Stimulated activated CD8-positive, alpha-beta memory T cell treated with anti-CD3 and anti-CD28 coated beads, Interleukin-4, amount 100 ng/mL, for 4 hours (primary cell): ENCODE measurements at places on chromosomes 4 and X.

DNA sequence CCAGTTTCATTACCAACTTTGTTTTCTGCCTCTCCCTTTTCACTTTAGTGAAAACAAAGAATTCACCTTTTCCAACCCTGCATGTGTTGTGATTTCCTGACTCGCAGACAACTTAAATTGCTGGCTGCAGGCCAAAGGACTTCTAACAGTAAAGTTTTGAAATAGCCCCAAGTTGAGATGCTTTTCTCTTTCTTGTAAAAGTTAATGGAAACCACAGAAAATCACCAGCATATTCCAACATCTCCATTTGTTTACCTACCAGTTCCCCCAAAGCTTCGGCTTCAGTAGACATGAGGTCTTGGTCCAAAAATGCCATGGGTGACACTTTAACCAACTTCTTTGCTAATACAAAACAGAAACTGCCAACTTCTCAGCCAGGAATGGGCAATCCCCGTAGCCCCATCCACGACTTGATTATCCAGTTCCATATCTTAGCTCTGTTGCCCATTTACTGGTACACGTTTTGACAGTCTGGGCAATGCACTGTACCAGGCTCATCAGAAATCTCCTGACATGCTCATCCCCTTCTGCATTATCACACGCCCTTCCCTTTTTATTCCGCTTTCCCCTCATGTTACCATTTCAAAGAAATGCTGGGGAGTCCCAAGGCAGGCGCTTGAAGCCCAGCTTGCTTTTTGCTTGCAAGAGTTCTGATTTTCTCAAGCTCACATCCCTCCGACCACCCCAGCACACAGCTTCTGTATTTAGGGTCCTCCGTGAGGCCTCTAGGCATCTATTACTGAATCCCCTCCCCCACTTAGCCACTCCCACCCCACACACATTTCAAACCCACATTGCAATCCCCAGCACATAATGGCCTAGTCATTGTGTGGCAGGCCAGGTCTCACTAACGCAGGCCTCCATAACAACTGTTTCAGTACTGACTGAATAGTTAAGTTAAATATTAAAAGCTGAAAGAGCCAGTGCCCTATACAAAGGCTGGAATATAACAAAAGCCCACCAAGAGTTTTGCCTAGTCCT, 137.9 kb upstream of the S100G start:
- DNase-seq: no peak

- DNase-seq: no peak
These were observed 1.3 kb downstream of the MSX1 start for GRCh38 chr4:4860600-4861389.

GRCh38 chr4:128812442-128813235, 3.1 kb downstream of the JADE1 start:
- DNase-seq: no peak

GRCh38 chrX:15384304-15384703, at the start of gene VEGFD:
VEGFD (minus strand) TSS chrX:15384413; CDS start chrX:15383946, 467 bp downstream.
- no peak for DNase-seq

GRCh38 chrX:4550018-4550417, 836.6 kb upstream of the PRKX start:
- no peak for DNase-seq

DNA sequence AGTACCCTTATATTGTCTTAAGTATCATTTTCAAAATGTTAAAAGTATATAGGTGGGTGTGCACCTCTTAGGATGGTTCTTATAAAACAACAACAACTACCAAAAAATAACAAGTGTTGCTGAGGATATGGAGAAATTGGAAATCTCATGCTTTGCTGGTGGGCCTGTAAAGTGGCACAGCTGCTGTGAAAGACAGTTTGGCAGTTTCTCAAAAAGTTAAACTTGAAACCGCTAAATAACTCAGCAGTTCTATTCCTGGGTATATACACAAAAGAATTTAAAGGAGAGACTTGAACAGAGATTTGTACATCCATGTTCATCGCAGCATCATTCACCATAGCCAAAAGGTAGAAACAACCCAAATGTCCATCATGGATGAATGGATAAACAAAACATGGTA, 65.5 kb downstream of the HAND2 start:
- no peak for DNase-seq

- no peak for DNase-seq
These were observed 2.7 kb downstream of the PNMA6A start for GRCh38 chrX:153074935-153075334.

GRCh38 chrX:71241301-71241700, 12.6 kb downstream of the ZMYM3 start:
- no peak for DNase-seq

- no peak for DNase-seq
These were observed 72.0 kb downstream of the PRPS1 start for GRCh38 chrX:107700317-107700774.

DNA sequence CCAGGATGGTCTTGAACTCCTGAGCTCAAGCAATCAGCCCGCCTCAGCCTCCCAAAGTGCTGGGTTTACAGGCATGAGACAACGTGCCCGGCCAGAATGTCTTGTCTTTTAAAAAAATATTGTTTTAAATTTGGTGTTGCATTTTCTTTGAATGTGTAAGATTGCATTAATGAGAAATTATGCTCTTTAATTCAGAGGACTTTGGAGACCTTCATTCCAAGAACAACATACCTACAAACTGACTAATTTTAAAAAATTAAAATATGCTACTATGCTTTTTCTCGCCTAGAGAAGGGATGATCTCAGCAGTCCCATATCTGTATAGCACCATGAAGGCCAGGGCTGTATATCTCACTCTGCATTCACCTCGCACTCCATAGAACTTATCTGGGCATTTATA, 204.3 kb upstream of the SLC7A11 start:
- DNase-seq: no peak

DNA sequence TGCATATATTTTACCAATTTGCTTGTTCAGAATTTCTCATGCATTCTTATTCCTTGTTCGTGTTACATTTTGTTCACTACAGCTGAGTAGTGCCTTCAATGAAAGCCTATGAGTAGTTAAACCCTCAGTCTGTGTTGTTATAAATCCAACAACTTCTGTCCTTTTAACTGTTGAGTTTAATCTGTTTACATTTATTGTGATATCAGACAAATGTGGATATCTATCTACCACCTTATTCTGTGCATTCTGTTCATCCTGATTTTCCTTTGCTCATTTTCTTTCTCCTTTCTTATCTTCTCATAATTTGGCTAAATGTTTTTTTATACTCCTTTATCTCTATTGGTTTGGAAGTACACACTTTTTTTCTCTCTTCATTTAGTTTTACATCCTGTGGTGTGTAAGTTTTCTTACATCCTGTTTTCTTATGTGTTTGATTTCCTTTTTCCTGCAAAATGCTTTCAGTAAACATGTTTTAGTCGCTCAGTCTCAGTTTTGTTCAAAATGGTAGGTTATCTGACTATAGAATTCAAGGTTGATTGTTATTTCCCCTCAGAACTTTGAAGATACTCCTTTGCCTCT, 54.2 kb downstream of the CASP6 start:
- DNase-seq: no peak

- no peak for DNase-seq
These were observed 12.6 kb downstream of the DCLK2 start for GRCh38 chr4:150090836-150091235.

- DNase-seq: no peak
These were observed 523.6 kb downstream of the TRAM1L1 start for GRCh38 chr4:116561768-116562167.

DNA sequence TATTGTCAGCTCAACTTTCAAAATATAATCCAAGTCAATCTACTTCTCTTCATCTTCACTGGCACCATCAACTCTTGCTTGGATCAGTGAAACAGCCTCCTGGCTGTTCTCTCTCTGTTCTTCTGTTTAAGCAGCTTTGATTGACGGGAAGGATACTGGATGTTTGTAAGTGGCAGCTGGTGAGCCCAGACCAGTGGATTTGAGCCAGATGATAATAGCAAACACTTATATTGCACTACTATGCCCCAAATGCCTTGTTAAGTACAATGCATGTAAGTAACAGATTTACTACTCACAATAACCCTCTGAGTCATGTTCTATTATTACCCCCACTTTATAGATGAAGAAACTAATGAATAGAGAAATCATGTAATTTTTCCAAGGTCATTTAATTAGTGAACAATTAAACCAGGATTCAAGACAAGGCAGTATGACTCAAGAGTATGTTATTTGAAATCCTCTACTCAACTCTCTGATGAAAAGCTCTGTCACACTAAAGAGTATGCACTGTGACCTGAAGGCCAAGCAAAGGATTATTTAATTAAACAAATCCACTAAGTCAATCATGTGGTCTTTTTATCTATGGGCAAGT, 44.8 kb downstream of the SPANXN3 start:
- DNase-seq: no peak

DNA sequence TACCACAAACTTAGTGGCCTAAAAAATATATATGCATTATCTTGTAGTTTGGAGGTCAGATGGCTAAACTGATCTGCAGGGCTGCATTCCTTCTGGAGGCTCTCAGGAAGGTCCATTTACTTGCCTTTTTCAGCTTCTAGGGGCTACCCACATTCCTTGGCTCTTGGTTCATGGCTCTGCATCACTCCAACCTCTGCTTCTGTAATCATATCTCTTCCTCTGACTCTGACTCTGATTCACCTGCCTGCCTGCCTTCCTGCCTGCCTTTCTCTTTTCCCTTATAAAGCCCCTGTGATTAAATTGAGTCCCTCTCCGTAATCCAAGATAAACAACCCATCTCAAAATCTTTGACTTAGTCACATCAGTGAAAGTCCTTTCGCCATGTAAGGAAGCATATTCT, 25.0 kb upstream of the FRMPD4 start:
- no peak for DNase-seq

- DNase-seq: no peak
These were observed 1.9 kb upstream of the SMARCA1 start for GRCh38 chrX:129525162-129525561.

DNA sequence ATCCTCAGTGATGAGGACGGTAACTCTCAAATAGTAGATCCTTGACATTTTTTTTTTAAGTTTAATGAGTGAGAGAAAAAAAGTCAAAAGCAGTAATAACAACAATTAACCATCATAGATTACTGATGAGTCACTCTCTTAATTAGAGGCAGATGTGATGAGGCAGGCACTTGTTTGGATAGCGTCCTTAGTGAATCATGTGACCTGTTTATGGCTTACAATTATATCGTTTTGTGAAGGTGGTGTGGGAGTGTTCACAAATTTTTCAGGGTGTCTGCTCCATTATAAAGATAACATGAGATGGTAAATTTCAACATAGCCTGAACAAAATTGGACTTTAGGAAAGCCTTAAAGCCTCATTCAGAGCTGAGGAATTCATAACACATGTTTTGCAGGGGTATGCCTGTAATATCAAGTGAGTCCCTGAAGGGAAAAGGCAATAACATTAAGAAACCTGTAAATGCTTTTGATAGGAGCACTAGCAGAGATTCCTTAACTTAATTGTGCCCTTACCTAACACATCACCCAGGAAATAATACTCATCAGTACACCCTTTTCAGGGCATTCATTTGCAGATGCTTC, 51.9 kb upstream of the XIAP start:
- no peak for DNase-seq

GRCh38 chrX:130485870-130486269, 84.1 kb downstream of the RBMX2 start:
- no peak for DNase-seq

- DNase-seq: no peak
These were observed 95.4 kb downstream of the NKX6-1 start for GRCh38 chr4:84403656-84404055.

GRCh38 chr4:7753931-7754465, 185.7 kb downstream of the AFAP1 start:
- no peak for DNase-seq

DNA sequence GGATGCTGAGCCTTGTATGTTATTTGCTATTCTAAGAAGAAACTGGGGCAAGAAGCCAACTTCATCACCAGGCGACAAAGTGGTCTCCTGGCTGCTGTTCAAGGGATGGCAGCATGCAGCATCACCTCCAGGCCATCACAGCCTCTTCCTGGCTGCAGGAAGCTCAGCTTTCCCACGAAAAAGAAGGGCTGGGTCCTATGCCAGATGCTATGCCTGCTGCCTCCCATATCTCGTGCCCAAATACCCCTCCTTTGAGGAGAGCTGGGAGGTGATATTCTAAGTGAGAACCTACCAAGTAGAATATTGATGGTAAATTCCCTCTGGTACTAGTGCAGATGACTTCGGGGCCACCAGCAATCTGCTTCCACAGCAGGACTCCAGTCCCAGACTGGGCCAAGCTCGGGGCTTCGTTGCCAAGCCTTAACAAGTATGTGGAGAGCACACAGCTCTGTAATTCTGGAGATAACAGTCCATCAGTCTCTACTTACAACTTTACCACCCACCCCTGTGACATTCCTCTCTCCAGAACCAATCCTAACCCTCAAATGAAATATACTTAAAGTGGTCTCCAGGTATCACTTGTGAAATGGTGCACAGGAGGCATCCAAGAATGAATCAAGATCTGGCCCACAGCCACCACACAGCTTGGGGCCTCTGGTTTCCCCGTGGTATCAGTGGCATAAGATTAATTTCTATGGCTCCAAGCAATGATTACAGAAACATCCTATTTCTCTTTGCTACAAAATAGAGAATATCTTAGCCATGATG, 149.3 kb downstream of the PALLD start:
- no peak for DNase-seq

- no peak for DNase-seq
These were observed 1.7 kb downstream of the PDGFC start for GRCh38 chr4:156969911-156970310.

- no peak for DNase-seq
These were observed 11.4 kb downstream of the UBE2D3 start for GRCh38 chr4:102815981-102816380.

GRCh38 chr4:26462874-26463273, 27.4 kb downstream of the CCKAR start:
- DNase-seq: no peak

GRCh38 chr4:101649790-101650515, 140.6 kb upstream of the BANK1 start:
- no peak for DNase-seq

GRCh38 chr4:47038263-47038662, 6.9 kb downstream of the GABRB1 start:
- DNase-seq: no peak

DNA sequence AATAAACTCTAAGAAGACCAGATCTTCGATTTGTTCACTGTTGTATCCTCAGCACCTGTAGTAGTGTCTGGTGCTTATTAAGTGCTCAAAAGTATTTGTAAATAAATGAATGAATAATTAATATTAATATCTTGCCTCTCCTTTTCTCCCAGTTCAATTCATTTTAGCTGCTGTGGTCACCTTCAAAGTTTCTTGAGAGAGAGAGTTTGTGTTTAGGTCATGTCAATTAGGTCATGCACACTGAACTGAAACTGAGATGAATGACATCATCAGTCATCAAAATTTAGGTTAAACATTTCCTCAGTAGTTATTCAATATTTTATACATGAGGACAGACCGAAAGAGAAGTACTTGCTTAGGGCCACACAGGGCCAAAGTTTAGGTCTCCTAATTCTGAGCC, 73.5 kb downstream of the ANXA3 start:
- no peak for DNase-seq

DNA sequence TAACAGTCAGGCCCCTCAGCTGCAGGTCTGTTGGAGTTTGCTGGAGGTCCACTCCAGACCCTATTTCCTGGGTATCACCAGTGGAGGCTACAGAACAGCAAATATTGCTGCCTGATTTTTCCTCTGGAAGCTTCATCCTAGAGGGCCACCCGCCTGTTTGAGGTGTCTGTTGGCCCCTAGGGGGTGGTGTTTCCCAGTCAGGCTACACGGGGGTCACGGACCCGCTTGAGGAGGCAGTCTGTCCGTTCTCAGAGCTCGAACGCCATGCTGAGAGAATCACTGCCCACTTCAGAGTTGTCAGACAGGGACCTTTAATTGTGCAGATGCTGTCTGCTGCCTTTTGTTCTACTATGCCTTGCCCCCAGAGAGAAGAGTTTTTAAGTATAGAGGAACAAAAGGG, 160.8 kb downstream of the DKK2 start:
- DNase-seq: no peak

GRCh38 chr4:53702334-53703266, 111.3 kb upstream of the LNX1 start:
- DNase-seq: no peak
